ENCODE measurements at places on chromosomes 1 and 21.
A peak's percentile ranks its signal among the peaks of the same experiment; 100 is the strongest.

DNA sequence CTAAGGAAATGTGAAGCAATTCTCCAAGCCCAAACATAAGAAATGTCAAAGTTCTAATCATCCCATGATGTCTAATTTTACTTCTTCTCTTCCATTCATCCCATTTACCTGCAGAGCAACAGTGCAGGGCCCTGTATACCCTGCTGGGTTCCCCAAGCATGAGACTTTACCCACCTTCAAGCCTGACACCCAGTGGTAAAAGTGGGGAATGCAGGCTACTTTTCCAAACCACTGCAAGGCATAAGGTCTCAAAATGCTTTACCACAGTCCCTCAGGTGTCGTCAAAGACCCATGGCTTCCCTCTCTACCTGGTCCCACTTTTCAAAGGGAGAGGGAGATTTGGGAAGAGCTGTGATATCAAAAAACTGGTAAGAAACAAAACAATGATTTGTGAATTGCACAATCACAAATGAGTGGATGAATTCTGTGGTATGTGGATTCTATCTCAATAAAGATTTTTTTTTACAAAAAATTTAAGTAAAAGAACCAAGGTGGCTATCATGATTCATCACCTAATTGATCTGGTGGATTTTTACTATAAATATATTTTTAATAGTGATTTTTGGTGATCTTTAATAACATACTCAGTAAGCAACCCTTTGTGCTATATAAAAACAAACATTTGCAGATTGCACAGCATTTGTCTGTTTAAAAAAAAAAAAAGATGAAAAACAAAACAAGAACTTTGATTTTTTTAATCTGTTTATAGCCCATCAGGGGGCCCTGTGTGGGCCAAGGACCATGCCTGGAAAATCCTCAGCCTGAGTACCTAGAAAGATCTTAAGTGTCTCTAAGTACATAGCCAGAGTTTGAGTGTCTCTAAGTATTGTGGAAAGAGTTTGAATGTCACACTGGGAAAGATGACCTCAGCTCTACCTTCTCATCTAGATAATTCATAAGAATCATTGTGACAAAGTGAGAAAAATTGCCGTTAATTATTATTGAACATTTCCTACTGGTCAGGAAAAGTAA is 73.1 kb upstream of the GJB5 start:
- DNase-seq = peak; percentile 16

- peak; percentile 76 for DNase-seq
These were observed 106.2 kb downstream of the PLPPR4 start for GRCh38 chr1:99370476-99370875.

DNA sequence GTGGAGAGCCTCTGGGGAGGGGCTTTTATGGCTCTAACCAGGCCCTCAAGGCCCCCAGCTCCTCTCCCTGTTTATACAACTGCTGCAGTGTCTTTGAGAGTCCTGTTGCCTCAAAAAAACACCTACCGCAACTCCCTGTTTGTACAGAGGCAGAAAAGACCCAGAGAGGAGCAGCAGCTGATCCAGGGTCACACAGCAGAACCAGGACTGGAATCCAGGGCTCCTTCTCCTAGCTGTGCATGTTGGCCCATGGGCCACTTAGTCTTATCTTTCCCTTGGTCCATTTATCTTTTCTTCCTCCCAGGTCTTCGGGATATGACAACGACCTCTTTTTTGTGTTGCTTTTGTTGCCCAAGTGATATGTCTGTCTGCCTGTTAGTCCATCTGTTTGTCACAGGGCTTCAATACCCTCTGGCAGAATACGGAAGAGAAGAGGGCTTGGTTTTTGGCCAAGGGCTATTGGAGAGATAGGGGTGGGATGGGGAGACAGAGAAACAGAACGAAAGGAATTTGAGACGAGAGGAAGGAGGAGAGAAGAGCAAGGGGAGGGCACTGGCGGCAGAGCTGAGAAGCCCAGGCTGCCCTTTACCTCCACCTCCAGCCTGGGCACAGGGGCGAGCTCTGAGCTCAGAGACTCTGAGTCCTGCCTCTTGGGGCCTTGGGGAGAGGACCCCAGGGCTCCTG is 33.5 kb upstream of the WASF2 start:
- no peak for DNase-seq

DNA sequence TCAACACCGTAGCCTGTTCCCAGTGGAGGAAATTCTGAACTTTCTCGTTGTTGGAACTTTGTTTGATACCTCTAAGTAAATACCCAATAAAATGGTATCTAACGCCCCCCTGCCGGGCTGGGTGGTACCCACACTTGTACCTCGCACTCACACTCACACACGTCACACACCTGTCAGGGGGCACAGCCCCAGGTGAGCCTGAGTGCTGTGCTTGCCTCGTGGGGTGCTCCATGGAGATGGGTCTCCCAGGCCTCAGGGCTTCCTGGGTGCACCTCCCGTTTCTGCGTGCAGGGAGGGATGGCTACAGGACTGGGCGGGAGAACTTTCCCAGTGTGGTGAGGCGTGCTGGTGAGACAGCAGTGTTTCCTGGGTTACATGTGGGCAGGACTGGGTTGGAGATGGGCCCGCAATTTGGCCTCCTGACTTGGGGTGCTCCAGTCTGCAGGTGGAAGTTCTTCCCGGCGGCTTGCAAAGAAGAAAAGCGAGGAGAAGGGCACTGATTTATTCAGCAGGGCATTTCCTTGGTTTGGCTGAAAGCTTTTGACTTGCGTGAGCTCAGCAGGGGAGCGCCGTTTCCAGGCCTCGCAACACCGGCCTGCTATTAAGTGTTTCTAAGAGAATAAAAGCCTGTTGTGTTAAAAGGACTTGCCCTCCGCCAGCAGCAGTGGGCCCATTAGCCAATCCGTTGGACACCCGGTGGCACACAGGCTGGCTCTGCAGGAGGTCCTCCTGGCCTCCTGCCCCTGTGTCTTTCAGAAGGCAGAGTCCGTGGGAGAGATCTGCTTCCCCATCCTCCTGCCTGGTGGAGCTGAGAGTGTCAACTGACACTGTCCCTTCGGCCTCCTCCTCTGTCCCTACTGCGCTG is 79.7 kb downstream of the KIF26B start:
- DNase-seq = peak; percentile 32

DNA sequence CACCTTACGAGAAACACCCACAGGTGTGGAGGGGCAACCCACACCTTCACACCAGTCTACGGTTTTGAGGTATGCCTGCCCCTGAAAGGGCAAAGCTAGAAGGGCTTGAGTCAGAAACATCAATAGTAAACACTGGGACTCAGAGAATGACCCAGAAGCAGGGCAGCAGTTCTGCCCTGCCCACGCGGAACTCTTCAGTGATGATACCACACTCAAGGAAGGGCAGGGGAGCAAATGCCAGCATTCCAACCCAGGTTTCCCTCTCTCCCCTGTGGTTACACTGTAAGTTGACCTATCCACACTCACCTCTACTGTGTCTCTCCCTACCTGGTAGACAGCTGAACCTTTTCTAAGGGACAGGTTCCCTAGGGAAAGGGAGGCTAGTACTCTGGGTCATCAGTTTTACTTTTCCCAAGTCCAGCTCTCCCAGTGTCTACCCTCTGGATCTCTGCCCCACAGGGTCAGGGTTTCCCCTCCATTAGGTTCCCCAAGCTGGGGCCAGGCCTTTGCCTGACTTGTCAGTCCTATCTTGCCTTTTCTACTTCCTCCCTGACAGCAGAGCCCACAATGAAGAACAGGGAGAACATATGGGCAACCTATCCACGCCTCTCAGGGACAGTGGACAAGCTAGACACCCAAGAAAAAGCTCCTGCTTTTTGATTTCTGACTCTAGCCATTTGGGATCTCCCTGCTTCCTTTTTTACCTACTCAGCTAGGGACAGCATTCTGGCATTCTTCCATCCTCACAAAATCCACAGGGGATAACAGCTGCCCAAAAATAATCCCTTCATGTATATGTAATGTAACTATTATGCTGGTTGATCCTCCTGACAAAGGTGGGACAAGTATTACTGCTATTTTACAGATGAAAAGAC is 3.0 kb downstream of the F11R start:
- no peak for DNase-seq

DNA sequence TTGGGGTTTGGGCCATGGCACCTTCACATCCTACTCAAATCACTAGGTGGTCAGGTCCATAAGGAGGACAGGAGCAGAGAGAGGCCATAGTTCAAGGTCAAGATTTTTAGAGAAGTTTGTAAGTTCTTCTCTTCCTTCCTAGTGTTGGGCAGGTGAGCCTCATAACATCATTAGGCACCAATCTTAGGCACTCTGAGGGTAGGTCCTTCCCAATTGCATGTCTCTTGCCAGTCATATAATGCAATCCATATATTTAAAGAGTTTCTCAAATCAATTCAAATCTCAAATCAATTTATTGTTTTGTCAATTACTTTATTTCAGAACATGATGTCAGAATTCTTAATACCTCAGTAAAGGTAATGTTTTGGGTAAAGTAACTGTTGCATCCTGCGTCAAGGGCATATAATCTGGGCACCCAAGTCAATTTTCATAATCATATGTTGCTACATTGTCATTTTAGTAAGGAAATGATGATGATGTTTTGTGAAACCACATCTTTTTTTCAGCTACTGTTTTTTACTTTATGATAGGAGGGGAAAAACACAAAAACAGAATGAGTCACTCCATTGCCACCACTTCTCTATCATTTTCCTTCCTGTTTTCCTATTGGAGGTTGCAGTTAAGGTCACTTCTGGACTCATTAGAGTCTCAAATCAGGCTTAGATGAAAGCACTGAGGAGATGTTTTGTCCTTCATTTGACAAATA is 122.7 kb downstream of the UCHL5 start:
- no peak for DNase-seq

GRCh38 chr1:212608959-212609700 is 569 bp downstream of the ATF3 start:
- DNase-seq = peak; percentile 56

DNA sequence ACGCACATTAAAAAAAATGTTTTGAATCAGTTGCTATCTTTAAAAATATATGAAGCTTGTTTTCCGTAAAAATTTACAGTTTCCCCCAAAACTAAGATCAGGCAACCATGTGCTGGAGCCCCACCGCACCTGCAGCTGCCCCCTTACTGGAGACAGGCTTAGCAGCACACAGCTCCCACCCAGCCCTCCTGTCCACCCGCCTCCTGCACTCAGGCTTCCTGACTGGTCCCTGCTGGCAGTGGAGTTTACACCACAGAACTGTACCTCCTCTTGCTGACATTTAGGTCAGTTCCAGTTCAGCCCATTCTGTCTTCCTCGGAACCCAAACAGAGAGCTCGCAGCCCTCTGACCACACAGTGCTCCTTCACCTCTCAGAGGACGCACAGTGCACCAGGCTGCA is 2.1 kb downstream of the GPR161 start:
- DNase-seq = no peak

- peak; percentile 100 for DNase-seq
These were observed 28.4 kb downstream of the JUN start for GRCh38 chr1:58755468-58755872.

- DNase-seq = no peak
These were observed 23.3 kb downstream of the EPHA10 start for GRCh38 chr1:37741662-37742061.

GRCh38 chr1:157496121-157496526 is 56.2 kb downstream of the FCRL5 start:
- peak; percentile 2 for DNase-seq

DNA sequence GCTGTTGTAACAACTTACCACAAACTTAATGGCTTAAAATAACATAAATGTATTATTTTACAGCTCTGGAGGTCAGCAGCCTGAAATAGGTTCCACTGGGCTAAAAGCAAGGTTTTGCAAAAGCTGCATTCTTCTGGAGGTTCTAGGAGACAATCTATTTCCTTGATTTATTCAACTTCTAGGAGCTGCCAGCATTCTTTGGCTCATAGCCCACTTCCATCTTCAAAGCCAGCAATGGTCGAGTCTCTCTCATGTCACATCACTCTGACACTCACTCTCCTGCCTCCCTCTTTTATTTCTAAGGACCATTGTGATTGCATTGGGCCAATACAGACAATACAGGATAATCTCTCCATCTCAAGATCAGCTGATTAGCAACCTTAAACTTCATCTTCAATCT is 15.1 kb upstream of the FOXJ3 start:
- no peak for DNase-seq

- DNase-seq = no peak
These were observed 61.5 kb downstream of the SYT2 start for GRCh38 chr1:202648605-202649226.

DNA sequence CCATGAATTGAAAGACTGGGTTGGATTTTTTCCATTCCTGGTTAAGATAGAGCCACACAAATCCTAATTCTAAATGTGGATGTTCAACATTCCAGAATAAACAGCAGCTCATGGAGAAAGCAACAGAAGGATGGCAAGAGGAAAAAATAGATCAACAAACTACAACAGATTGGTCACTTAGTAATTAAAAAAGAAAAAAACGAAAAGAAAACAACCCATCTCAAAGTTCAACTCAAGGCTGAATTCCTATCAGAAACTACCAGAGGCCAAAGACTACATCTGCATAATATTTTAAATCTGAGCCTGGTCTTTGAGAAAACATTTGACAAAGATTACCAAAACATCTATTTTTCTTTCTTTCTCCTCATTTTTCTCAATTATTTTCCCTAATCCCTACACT is 69.9 kb downstream of the TGFBR3 start:
- DNase-seq = no peak

- DNase-seq = no peak
These were observed 200.9 kb downstream of the FOXD2 start for GRCh38 chr1:47638713-47639112.

Measured in fibroblast of lung (primary cell).